ENCODE measurements at places on chromosomes 7 and 10. TPM values are rescaled to one million over a fixed set of nuclear protein-coding genes. Genes with fewer than 3 reads are reported as not detected.
A peak's percentile ranks its signal among the peaks of the same experiment; 100 is the strongest.

DNA sequence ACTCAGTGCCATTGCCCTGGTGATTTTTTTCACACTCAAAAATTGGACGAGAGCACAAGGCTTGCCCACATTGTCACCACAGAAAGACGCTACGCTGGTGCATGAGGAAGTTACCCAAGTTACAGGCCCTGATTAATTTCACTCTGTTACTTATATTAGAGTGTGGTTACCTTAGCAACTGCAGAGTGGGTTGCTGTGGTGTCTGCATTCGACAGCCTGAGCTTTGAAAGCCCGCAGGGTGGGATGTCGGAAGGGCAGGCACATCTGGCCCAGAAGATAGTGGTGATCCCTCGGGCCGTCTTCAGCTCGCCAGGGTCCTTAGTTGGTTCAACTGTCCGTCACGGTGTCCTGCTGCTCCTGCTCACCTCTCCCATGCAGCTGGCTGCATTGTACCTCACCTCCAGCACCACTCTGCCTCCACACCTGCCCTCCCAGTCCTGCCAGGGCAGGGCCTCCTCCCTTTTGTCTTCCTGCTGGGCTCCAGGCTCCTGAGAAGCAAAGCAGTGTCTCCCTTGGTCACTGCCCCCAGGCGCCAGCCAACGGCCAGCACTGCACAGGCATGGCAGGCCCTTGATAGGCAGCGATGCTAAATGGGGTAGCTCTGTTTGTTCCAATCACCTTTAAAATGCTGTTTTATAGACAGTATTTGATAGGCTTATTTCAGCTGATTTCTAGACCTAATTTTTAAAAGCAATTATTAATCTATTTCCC is 167.2 kb downstream of the EBF3 start:
- H3K27me3 ChIP-seq = peaks cover 40% of the 10 kb centered on the region
- H3K27ac ChIP-seq = no peak overlapping the region
- DNase-seq = no peak
- H3K4me1 ChIP-seq = no peaks in the 10 kb centered on the region
- no peak overlapping the region for H3K4me3 ChIP-seq

Gene RADIL
- total RNA-seq = 0.35 TPM

- no peak for DNase-seq
- no peaks in the 10 kb centered on the region for H3K4me1 ChIP-seq
- no peaks in the 10 kb centered on the region for H3K27me3 ChIP-seq
- no peaks in the 10 kb centered on the region for H3K36me3 ChIP-seq
Measured at GRCh38 chr10:86163522-86164173, 202.9 kb downstream of the GRID1 start.

Gene PRXL2A
- total RNA-seq = 88.7 TPM

GRCh38 chr7:103524042-103524907 is 78.3 kb upstream of the SLC26A5 start:
- H3K27ac ChIP-seq = no peak overlapping the region
- no peaks in the 10 kb centered on the region for H3K36me3 ChIP-seq
- H3K4me3 ChIP-seq = no peak overlapping the region
- H3K27me3 ChIP-seq = peaks cover 13% of the 10 kb centered on the region

DNA sequence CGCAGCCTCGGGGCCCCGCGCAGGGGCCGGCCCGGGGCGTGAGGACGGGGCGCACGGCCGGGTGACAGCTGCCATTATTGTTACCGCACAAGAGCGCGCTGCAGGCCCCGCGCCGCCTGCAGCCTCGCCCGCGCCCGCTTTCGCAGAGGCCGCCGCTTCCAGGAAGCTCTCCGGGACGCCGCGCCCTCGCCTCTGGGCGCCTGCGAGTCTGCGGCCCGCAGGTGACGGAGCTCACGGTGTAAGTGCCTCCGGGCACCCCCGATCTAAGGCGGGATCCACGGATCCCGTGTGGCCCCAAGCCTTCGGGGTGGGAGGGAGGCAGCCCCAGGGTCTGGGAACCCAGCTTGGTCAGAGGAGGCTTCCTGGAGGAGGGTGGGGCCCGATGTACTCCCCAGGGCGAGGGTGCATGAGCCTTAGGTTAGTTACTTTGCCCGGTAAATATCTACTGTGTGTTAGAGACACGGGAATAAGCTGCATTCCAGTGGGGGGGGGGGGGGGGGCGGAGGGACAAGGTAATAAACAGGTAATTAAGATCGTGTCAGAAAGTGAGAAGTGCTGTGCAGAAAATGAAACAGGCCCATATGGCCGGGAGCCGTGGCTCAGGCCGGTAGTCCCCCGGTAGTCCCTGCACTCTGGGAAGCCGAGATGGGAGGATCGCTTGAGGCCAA is 638 bp downstream of the IQCE start:
- peaks cover 22% of the 10 kb centered on the region for H3K4me1 ChIP-seq
- no peaks in the 10 kb centered on the region for H3K36me3 ChIP-seq
- no peaks in the 10 kb centered on the region for H3K27me3 ChIP-seq
- H3K4me3 ChIP-seq = peak overlapping the region; percentile 100
- no peak overlapping the region for H3K27ac ChIP-seq
- peak; percentile 43 for DNase-seq

GRCh38 chr10:55476129-55476528 is 675.1 kb upstream of the PCDH15 start:
- H3K4me1 ChIP-seq = no peaks in the 10 kb centered on the region
- no peaks in the 10 kb centered on the region for H3K36me3 ChIP-seq
- DNase-seq = no peak
- H3K27me3 ChIP-seq = no peaks in the 10 kb centered on the region
- H3K4me3 ChIP-seq = no peak overlapping the region
- no peak overlapping the region for H3K27ac ChIP-seq

GRCh38 chr10:101571271-101571925 is 16.7 kb downstream of the POLL start:
- no peak for DNase-seq
- H3K4me1 ChIP-seq = no peaks in the 10 kb centered on the region
- H3K27ac ChIP-seq = no peak overlapping the region
- H3K4me3 ChIP-seq = no peak overlapping the region

GRCh38 chr7:142357953-142358520 is 100.2 kb upstream of the PRSS58 start:
- DNase-seq = peak; percentile 75
- H3K36me3 ChIP-seq = no peaks in the 10 kb centered on the region
- no peaks in the 10 kb centered on the region for H3K27me3 ChIP-seq
- H3K4me3 ChIP-seq = peak overlapping the region; percentile 27
- peaks cover 28% of the 10 kb centered on the region for H3K4me1 ChIP-seq

Gene SPDYE1
- total RNA-seq = not detected

DNA sequence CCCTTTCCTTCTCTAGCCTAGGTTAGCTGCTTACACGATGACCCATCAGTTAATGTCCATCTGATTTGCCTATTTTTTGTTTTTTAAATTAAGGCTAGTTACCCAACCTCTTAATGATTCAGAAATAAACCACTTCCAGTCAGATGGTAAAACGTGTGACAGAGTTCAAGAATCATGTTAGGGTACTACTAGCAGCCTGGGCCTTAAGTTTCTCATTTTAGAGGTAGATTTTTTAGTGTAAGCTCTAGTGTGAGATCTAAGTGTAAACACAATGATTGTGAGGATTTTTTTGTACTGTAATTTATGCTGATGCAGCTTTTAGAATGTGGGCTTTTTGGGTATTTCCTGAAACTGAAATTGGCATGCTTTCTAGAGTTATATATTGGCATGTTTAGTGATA is 130.0 kb downstream of the CDK14 start:
- H3K4me1 ChIP-seq = no peaks in the 10 kb centered on the region
- H3K27ac ChIP-seq = no peak overlapping the region
- H3K4me3 ChIP-seq = no peak overlapping the region
- H3K27me3 ChIP-seq = no peaks in the 10 kb centered on the region

DNA sequence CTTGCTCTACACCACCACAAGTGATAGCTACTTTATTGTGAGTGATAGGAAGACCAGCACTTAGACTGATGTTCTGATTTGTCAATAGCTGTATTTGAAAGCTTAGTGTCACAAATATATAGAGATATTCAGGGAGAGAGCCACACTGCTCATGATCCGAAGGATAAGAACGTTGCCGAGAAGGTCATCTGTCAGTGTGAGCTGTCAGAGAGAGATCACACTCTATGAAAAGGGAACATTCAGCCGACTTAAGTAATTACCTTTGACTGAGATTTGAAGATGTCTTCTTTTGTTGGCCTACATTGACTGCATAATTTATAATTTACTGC is 322.6 kb downstream of the TFEC start:
- no peak for DNase-seq
- no peaks in the 10 kb centered on the region for H3K27me3 ChIP-seq
- no peak overlapping the region for H3K4me3 ChIP-seq
- H3K36me3 ChIP-seq = no peaks in the 10 kb centered on the region
- H3K4me1 ChIP-seq = no peaks in the 10 kb centered on the region

Gene CALHM3
- 13.1 TPM for total RNA-seq

GRCh38 chr7:107926481-107926880 is 35.5 kb downstream of the DLD start:
- no peak for DNase-seq
- H3K27me3 ChIP-seq = no peaks in the 10 kb centered on the region
- no peaks in the 10 kb centered on the region for H3K4me1 ChIP-seq
- no peak overlapping the region for H3K4me3 ChIP-seq
- peak overlapping the region; percentile 14 for H3K27ac ChIP-seq

DNA sequence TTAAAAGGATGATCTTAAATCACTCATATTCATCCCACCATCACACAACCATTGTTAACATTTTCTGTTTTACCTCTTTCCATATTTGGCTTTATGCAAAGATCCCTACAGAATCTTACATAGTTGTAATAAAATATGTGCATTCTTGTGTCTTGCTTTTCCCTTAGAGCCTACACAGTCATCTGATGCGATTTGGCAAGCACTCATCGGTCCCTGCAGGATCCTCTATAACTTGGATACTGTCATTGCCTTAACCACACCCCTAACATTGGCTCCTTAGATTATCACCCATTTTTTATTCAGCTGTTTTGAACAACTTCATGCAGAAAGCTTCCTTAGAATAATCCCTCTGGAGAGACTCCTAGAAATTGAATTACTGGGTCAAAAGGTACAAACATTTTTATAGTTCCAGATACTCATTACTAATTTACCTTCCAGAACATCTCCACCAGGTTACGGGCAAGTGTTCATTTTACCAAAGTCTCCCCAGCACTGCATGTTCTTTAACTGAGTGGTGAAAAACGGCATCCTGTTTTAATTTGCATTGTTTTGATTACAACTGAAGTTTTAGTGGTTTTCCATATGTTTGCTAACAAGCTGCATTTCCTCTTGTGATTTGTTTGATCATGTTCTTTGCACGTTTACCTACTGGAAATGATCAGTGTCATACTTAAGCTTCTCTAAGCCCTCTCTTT is 268.3 kb downstream of the GRID1 start:
- no peaks in the 10 kb centered on the region for H3K36me3 ChIP-seq
- H3K4me3 ChIP-seq = no peak overlapping the region
- H3K4me1 ChIP-seq = no peaks in the 10 kb centered on the region
- DNase-seq = no peak
- no peak overlapping the region for H3K27ac ChIP-seq
- H3K27me3 ChIP-seq = no peaks in the 10 kb centered on the region

DNA sequence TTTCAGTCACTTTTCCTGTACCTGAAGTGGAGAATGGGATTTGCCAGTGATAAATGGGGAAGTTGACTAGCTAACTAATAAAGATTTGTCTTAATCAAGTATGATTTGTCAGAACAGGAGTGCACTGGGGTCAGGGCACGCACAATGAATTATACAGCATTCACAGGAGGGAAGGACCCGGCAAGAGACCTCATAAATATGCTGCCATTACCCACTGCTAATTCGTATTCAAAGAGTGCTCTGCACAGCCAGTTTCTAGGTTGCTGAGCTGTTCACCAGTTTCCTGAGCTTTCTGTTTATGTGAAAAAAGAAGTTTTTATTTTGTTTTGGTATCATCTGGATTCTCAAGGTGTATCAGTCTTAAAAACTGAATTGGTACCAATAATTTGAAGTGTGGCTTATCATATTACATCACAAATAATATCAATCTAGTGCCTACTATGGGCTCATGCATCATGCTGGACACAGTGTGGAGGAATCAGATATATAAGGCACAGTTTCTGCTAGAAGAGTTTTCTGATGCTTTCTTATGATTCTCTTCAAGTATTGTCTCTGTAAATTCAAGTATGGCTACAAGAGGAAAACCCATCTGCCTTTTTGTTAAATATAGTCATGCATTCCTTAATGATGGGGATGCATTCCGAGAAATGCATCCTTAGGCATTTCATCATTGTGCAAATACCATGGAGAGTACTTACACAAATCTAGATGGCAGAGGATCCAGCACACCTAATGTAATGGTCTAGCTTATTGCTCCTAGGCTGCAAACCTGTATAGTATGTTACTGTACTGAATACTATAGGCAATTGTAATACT is 202.2 kb downstream of the VTI1A start:
- no peak overlapping the region for H3K27ac ChIP-seq
- DNase-seq = no peak
- H3K4me1 ChIP-seq = peaks cover 22% of the 10 kb centered on the region
- H3K27me3 ChIP-seq = no peaks in the 10 kb centered on the region

DNA sequence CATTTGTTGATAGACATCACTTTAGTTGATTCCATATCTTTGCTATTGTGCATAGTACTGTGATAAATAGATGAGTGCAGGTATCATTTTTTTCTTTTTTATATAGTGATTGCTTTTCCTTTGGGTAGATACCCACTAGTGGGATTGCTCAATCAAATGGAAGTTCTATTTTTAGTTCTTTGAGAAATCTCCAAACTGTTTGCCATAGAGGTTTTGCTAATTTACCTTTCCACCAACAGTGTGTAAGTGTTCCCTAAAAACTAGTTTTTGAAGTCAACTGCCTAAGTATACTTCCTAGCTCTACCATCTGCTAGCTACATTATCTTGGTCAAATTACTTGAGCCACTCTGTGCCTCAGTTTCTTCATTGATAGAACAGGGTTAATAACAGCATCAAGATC is 31.5 kb upstream of the RSBN1L start:
- H3K36me3 ChIP-seq = peaks cover 4% of the 10 kb centered on the region
- no peak for DNase-seq
- H3K4me3 ChIP-seq = no peak overlapping the region
- H3K27me3 ChIP-seq = no peaks in the 10 kb centered on the region
- H3K27ac ChIP-seq = no peak overlapping the region

Gene PTPRZ1
- total RNA-seq = 0.28 TPM

Gene CUEDC2
- total RNA-seq = 57.7 TPM

Gene STEAP4
- total RNA-seq = 12.1 TPM

DNA sequence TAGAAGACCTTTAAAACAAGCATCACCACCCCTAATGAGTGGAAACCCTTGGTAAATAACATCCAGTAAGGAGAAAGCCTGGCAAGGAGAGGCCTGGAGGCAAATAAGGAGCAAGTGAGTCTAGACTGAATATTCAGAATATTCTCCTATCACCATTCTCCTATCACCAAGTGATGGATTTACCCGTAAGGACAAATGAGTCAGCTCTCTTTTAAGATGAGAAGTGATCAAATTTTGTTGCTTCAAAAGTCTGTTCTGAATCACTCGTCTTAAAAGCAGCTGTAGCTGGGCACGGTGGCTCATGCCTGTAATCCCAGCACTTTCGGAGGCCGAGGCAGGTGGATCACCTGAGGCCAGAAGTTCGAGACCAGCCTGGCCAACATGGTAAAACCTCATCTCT is 28.4 kb downstream of the KIAA1549 start:
- H3K27me3 ChIP-seq = no peaks in the 10 kb centered on the region
- no peak overlapping the region for H3K4me3 ChIP-seq
- H3K27ac ChIP-seq = no peak overlapping the region

Gene THSD7A
- total RNA-seq = 4.0 TPM

- H3K27ac ChIP-seq = no peak overlapping the region
- H3K27me3 ChIP-seq = no peaks in the 10 kb centered on the region
- no peaks in the 10 kb centered on the region for H3K4me1 ChIP-seq
- H3K36me3 ChIP-seq = peaks cover 3% of the 10 kb centered on the region
- no peak overlapping the region for H3K4me3 ChIP-seq
Measured at GRCh38 chr7:66871076-66871475, 49.9 kb upstream of the TMEM248 start.

GRCh38 chr10:104642658-104643302 is 1.7 kb downstream of the SORCS3 start:
- no peaks in the 10 kb centered on the region for H3K27me3 ChIP-seq
- no peaks in the 10 kb centered on the region for H3K36me3 ChIP-seq
- H3K4me3 ChIP-seq = no peak overlapping the region
- DNase-seq = no peak

Measured in PC-9 (cell line).